ENCODE measurements at places on chromosomes 7 and 10.

DNA sequence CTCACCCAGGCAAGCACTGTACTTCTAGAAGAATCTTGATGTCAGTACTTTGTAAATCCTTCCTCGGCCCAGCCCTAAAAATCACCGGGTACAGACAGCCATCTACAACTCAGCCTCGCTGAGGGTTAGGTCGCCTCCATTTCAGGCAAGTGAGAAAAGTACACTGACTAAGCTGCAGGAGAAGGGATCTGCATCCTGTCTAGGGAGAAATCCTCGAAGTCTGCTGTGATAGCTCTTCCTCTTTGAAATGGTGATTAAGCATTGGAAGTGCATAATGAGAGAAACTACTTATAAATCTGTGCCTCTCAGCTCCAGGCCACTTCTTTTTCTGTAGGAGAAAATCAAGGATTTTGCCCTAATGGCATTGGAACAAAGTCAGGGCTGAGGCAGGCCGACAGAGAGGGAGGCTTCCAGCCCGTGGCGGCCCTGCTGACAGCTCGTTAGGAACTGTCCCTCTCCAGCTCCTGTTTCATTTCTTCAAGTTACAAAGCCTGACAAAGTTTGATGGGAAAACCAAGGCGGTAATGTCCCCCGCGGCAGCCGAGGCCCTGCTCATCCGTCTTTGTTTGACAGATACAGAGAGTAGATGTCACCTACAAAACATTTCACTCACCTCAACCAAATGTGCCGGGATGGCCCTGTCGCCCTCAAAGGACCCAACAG, 14.1 kb upstream of the GOT1 start:
- DNase-seq = no peak

GRCh38 chr7:131487217-131487616, 69.2 kb downstream of the PODXL start:
- DNase-seq = no peak

- DNase-seq = no peak
These were observed 474.8 kb upstream of the PFKP start for GRCh38 chr10:2592360-2593160.

- DNase-seq = no peak
These were observed 77.3 kb downstream of the GRK5 start for GRCh38 chr10:119284679-119285096.

DNA sequence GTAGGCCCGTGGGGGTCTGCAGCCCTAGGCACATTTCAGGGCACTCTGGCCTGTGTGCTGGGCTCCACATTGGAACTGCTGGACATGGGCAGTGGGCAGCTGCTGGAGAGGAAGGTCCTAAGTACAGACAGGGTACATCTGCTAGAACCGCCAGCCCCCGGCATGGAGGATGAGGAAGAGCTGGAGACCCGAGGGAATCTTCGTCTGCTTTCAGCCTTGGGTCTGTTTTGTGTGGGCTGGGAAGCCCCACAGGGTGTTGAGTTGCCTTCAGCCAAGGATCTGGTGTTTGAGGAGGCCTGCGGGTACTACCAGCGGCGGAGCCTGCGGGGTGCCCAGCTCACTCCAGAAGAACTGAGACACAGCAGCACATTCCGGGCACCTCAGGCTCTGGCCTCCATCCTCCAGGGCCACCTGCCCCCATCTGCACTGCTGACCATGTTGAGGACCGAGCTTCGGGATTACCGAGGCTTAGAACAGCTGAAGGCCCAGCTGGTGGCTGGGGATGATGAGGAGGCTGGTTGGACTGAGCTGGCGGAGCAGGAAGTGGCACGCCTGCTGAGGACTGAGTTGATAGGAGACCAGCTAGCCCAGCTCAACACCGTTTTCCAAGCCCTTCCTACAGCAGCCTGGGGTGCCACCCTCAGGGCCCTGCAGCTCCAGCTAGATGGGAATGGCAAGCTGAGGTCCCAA, 1.4 kb downstream of the HPS6 start:
- DNase-seq = no peak

- DNase-seq = no peak
These were observed 250.4 kb downstream of the DNAJB6 start for GRCh38 chr7:157587051-157587804.

GRCh38 chr7:30422922-30423321, 55.7 kb downstream of the NOD1 start:
- DNase-seq = no peak

DNA sequence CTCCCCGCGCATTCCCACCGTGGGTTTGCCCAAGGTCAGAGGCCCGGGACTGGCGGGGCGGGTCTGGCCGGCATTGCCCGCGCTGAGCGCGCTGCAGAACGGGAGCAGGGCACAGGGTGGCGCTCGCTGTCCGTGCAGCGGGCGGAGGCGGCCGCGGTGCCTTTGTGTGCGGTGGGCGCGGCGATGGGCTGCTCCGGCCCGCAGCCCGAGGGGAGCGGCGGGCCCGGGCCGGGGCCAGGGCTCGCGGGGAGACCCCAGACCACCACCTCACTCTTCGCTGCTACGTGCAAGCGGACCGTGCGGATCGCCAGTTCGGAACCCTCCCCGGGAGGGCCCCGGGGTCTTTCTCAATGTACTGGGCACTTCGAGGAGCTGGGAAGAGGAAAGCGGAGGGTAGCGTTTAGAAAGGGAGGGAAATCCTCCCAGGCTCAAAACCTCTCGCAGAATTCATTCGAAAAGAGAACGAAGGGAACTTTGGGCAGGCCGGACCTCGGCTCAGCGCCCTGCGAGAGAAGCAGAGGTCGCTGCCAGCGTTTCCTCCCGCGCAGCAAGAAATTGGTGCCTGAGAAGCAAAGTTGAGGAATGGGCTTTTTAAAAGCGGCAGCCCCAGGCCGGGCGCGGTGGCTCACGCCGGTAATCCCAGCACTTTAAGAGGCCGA, 8.5 kb downstream of the SP8 start:
- no peak for DNase-seq

DNA sequence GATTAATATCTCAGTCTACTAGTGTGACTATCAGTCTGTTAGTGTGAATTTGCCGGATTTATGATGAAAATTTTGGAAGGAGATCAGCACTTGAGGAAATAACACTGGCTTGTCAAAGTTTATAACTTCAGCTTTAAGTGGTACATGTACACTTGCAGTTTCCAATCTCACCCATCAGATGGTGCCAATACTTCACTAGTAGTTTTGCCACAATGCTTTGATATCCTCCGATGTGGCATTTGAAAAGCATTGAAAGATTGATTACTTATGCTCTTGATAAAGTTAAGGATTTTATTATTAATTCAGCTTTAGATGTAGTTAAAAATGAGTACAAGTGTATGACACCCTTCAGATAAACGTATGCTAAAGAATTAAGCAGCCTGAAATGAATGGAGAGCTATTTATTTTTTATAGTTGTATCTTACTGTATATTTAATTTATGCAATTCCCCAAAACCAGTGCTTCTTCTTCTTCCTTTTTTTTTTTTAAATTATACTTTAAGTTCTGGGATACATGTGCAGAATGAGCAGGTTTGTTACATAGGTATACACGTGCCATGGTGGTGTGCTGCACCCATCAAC, 98.2 kb downstream of the ANLN start:
- peak; percentile 62 for DNase-seq

DNA sequence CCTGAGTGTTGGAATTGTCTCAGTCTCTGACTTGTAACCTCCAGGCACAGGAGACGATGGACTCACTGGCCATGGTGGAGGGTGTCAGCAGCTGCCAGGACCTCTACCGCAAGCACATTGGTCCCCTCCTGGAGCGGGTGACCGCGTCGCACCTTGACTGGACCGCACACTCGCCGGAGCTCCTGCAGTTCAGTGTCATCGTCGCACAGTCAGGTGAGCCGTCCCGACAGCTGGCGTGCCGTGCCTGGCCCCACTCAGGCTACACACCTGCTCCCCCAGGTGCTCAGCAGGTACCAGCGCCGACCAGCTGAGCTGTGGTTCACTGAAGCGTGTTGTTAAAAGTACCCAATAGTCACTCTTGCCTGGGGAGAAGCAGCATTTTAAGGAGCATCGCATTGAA, 36.7 kb upstream of the PRKAR1B start:
- DNase-seq = no peak

GRCh38 chr7:30083334-30083733, 51.5 kb upstream of the MTURN start:
- DNase-seq = no peak

DNA sequence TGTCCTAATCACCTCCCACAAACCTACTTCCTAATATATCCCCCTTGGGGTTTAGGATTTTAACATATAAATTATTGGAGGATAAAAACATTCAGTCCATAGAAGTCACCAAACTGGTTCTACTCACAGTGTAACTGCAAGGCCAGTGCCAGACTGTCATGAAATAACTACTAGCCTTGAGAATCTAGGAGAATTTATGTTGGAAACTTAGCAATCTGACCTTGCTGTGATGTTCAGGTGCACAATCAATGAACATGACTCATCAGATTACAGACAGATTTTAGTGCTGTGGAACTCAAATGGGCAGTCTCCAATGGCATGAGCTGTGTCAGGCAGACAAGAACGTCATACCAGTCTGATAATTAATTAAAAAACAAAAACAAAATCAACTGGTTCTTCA, 571.4 kb upstream of the IGFBP3 start:
- no peak for DNase-seq

DNA sequence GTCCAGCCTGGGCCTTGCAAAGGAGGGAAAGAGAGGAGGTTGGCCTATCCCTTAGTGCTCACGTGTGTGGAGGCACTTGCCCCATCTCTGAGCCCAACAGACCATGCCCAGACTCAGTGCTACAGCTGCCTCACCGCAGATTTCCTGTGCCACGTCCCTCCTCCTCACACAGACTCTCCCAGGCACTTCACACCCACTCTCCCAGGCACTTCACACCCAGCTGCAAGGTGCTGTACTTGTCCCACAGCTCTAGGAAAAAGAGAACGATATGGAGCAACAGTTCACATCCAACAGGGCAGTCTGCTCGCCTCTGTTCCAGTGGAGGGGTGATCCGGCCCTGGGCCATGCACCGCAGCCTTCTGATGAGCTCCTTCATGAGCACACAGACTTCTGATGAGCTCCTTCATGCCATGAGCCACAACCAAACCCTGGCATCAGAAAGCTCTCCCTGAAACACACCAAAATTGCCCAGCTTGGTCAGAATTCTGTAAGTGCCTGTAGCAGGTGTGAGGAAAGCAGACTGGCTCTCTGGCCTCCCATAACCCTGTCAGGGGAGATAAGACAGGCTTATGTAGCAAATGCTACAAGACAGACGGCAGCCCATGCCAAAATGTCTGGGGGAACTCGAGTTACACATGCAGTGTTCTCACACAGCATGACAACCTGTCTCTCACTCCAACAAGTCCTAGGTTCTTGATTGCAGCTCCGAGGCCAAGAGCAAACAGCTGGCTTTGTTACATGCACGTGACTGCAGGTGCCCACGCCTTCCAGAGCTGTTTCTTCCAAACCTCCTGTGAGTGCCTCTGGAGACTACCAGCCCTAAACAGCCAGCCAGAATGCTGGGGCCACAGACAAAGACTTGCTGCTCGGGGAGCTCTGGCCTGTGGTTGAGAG, 348.5 kb downstream of the GRID1 start:
- no peak for DNase-seq

- no peak for DNase-seq
These were observed 2.5 kb downstream of the SAP25 start for GRCh38 chr7:100570954-100571828.

- DNase-seq = no peak
These were observed 173.4 kb upstream of the KLF14 start for GRCh38 chr7:130907439-130907838.

DNA sequence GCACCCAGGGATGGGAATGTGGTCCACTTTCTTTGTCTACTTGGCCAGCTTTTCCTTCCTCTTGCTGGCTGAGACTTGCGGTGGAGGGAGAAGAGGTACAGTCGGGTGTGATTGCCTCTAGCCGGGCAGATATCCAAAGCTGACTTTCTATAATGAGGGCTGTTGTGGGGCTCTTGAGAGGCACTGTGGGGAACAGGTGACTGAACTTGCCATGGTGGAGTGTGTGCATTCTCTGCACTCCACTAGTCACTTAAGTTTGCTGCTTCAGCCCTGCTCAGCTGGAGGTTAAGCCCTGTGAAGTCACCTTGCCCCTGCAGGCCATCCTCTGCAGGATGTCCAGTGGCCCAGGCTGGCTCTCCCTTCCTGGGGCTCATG, 116.6 kb downstream of the AOAH start:
- no peak for DNase-seq

- no peak for DNase-seq
These were observed 41.1 kb downstream of the GLRX3 start for GRCh38 chr10:130177250-130177649.

- no peak for DNase-seq
These were observed 19.0 kb upstream of the CPN1 start for GRCh38 chr10:100100651-100101184.

DNA sequence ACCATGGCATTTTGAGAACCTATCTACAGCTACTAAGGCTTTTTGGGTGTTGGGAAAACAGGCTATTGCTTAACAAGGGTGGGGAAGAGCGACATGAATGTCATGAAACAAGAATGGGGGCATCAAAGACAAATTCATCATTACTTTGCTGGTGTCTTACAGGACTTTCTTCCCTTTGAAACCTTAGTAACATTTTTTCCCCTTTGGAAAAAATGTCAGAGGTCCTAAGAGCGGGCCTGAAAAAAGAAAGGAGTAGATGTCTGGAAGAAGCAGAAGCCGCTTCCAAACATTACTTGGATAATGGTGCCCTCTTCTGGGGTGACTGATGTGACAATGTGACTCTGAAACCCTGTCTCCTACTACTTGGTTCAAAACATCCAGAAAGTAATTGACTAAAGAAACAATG, 3.8 kb upstream of the DDX50 start:
- DNase-seq = peak; percentile 33

DNA sequence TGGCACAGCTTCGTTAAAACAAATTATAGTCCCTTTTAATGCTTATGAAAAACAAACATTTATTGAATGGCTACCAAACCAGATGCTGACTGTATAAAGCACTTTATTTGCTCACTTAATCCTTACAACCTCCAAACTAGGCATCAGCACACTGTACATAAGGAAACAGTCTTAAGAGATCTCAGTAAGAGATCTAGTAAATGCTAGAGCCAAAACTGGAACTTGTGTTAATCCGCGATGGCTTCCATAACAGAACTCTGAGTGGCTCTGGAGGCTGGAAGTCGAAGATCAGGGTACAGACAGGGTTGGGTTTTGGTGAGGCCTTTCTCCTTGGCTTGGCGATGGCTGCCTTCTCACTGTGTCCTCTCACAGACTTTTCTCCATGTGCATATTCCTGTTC, 27.0 kb downstream of the PDZD8 start:
- no peak for DNase-seq

GRCh38 chr10:106175760-106176377, 988.6 kb downstream of the SORCS1 start:
- DNase-seq = no peak

DNA sequence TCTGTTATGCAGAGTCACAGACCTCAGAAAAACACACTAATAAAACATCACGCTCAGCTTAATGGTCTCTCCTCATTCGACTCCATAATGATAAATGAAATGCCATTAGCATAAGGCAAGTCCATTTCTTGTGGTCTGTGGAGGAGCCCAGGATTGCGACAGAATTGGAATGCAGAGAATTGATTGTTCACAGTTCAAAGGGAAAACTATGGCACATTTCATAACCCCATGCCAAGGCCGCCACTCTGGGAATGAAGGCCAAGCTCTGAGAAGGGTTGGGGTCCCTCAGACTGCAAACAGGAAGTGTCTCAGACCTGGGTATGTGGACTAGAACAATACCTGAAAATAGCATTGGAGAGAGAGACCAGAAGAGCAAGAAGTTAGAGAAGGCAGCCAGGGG, 398.9 kb downstream of the ADRA2A start:
- no peak for DNase-seq
